ENCODE measurements at places on chromosomes 12 and 14.

DNA sequence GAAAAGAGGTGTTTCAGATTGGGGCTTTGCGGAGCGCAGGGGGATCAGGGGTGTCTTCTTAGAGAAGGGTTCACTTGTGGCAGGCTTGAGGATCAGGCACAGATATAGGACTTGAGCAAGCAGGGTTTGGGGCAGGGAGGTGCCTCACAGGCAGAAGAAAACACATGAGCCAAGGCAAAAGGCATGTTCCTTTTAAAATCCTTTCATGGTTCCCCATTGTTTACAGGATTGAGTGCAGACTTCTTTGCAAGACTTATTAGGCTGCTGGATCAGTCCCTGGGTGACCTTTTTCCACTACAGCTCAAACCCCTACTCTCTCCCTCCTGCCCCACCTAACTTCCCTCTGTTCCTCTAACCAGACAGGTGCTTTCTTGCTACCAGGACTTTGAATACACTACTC, 19.7 kb downstream of the HSPB8 start:
- no peak for DNase-seq

DNA sequence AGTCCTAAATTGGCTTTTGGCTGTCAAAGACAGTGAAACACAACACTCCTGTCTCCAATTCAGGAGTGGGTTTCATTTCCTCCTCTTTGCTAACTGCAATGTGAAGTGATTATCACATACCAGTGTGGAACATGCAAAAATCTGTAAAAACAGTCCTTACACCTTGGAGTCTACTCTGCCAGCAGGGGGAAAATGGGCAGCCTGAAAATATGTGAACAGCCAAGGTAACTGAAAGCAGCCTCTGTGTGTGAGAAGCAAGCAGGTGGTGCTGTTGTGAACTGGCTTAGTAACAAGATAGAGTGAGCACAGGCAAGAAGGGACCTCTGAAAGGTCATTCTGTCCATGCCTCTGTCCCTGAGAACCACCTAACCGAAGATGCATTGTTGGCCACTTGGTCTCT, 6.0 kb downstream of the PRMT8 start:
- no peak for DNase-seq

- DNase-seq = no peak
These were observed 205.6 kb downstream of the BCL11B start for GRCh38 chr14:99066378-99066777.

GRCh38 chr12:93297032-93297431, 80.7 kb upstream of the NUDT4 start:
- no peak for DNase-seq

DNA sequence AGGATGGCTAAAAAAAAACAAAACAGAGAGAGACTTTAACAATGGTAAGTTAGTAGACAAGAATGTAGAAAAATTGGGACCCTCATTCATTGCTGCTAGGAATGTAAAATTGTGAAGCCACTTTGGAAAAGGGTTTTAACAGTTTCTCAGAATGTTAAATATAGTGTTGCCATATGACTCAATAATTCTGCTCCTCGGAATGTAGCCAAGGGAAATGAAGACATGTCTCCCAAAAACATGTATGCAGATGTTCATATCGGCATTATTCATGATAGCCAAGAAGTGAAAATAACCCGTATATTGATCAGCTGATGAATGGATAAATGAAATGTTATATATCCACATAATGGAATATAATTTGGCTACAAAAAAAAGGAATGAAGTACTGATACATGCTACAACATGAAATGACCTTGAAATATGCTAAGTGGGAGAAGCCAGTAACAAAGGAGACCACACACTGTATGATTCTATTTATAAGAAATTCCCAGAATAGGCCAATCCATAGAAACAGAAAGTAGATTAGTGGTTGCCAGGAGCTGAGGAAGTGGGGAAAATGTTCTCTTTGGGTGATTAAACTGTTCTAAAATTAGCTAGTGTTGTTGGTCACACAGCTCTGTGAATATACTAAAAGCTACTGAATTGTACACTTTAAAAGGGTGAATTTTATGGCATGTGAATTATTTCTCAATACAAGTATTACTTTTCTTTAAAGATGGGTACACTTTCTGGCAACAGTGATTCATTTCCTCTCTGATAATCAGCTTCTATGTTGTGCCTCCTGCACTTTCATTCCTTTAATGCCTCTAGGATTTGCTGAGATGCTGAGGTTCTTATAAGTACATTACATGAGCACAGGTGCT, 132.5 kb downstream of the DAAM1 start:
- no peak for DNase-seq

DNA sequence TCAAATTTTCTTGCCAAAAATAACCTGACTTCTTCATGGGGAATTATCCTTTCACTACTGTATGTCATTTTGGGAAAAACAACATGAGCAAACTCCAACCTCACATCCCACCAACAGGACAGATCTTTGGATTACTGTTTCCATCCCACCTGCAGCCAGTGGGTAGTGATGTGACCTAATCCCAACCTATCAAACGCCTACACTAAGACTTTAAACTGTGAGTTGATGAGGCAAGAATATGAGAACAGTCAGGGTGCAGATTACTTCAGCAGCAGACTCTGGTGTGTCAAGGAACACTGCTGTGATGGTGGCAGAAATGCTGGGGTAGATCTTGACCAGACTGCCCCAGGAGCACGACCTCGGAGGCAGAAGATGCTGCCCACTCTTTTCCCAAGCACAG, 293.2 kb downstream of the DUSP6 start:
- DNase-seq = no peak

GRCh38 chr14:57831981-57832380, 33.9 kb downstream of the SLC35F4 start:
- DNase-seq = no peak

DNA sequence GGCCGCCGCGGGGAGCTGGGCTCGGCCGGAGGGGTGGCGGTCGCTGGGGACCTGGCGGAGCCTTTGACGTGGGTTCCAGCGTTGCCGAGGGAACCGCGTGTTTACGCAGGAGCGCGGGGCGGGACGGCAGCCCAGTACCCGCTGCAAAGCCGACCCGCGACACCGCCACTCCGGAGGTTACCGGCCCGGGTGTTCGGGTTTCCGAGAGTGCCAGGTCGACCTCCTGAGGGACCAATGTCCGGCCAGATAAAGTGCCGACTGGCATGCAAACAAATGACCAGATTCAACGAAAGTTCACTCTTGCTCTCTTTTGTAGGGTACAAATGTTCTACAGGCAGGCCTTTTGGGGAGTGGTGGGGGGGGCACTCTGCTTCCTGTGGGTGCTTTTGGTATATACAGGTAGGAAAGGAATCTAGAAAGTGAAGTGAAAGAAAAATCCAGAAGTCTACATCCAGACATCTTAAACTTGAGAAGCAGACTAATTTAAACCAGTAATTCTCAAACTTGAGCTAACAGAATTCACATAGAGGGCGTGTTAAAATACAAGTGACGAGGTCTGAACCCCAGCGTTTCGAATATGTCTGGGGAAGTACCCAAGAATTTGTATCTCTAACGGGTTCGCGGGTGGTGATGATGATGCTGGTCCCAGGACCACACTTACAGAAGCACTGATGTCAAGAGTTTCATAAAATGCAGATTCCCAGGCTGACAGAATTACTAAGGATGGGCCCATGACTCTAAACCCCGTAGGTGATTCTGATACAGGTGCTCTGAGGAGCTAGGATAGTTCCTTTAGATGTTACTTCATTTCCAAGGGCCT, at the start of gene GPR135:
GPR135 (minus strand) TSS at position 65 of the 820 bp plus-strand sequence. CDS start 154 bp downstream, outside the sequence.
- peak; percentile 16 for DNase-seq

GRCh38 chr12:97112136-97112535, 205.1 kb downstream of the NEDD1 start:
- no peak for DNase-seq

GRCh38 chr12:53589423-53589822, 36.8 kb downstream of the ATF7 start:
- DNase-seq = no peak

- no peak for DNase-seq
These were observed 35.6 kb downstream of the SYNE3 start for GRCh38 chr14:95480887-95481226.

- no peak for DNase-seq
These were observed 41.3 kb downstream of the VRK1 start for GRCh38 chr14:96838449-96838848.

- DNase-seq = no peak
These were observed 588.7 kb downstream of the CCER1 start for GRCh38 chr12:90366286-90366685.

DNA sequence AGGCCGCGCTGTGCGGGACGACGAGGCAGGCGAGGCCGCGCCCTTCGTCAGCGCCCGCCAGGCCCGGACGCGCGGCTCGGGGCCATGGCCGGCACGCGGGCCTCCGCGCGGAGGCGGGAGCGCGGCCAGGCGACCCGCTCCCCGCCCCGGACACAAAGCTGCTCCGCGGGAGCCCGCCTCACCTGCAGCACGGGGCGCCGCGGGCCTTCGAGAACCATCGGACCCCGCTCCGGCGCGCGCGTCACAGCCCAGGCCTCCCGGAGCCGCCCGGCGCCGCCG, 342 bp downstream of the DICER1 start:
- no peak for DNase-seq

GRCh38 chr12:13368431-13368830, 171.9 kb downstream of the EMP1 start:
- no peak for DNase-seq

GRCh38 chr12:44000309-44000952, 164.6 kb downstream of the TMEM117 start:
- DNase-seq = peak; percentile 2

GRCh38 chr14:85336817-85337216, 193.1 kb upstream of the FLRT2 start:
- no peak for DNase-seq

DNA sequence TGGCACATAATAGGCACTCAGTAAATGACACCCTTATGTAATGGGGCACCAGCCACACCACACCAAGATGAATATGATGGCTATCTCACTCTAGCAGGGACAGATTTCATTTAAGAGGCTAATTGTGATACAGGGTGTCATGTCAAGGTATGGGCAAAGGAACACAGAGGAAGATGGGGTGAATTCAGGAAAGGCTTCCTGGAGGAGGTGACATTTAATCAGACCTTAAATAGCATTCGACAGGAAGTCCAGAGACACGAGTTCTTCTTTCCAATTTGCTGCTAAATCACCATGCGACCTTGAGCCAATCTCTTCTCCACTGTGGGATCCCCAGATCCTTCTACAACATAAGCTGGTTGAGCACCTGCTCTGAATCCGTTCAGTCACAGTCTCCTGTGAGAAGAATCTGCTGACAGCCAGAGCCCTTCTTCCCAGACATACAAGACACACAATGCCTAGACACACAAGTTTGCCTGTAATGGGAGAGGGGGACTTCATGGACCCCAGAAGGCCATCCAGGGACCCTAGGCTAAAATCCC, 1.5 kb upstream of the DTX1 start:
- no peak for DNase-seq

DNA sequence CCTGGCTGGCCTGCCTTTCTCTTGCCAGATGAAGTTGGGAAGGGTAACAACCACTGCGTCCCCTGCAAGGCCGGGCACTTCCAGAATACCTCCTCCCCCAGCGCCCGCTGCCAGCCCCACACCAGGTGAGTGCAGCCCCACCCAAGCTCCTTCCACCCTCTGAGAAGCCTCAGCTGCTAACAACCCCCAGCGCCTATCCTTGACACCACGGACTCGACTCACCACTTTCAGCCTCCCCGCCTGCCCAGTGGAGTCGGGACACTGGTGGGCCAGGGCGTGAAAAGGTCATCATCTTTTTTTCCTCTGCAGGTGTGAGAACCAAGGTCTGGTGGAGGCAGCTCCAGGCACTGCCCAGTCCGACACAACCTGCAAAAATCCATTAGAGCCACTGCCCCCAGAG, 2.1 kb downstream of the LTBR start:
- DNase-seq = no peak

DNA sequence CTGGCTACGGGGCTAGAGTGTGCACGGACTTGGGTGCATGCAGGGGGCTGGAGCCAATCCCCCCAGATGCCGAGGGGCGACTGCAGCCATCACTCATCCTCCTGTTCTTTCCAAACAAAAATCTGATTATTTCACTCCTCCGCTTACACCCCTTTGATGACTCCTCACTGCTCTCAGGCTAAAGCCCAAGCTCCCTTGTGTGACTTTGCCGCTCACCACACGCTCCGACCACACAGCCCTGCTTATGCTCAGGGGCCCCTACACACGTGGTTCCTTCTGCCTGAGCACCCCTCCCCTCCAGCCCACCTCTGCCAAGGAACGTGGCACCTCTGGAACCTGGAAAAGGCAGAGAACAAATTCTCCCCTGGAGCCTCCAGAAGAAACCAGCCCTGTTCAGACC, 13.7 kb downstream of the CHFR start:
- no peak for DNase-seq

DNA sequence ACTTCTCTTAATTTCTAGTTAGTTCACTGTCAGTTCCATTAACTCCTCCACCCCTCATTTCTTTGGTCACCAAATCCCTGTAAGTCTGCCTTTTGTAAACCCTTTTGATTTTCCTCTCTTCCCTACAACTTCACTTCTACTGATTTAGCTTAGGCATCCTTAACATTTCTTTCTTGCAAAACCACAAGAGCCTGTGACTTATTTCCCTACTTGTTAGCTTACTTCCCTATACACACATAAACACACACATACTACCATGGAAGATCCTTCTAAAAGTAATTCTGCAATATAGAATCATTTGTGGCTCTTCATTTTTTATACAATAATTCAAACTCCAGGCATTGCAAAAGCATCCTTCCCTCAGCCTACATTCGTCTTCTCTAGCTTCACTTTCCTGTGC, 494.3 kb upstream of the USP15 start:
- no peak for DNase-seq

DNA sequence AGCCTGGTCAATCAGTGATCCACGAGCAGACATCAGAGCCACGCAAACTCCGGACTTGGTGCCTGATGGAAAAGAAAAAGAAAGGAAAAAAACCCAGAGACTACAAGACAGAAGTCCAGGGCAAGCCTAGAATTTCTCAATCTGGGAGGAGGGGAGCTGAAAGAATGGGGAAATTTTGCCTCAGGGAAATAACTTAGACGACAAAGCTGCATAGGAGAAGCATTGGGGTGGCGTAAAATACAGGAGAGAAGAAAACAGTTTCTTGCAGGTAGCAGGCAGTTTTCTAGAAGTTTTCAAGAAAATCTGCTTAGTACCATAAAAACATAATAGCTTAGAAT, 2.6 kb upstream of the SLC11A2 start:
- no peak for DNase-seq

GRCh38 chr14:90424075-90424474, 27.2 kb downstream of the CALM1 start:
- no peak for DNase-seq

- no peak for DNase-seq
These were observed 9.3 kb downstream of the GALNT9 start for GRCh38 chr12:132319991-132320570.

DNA sequence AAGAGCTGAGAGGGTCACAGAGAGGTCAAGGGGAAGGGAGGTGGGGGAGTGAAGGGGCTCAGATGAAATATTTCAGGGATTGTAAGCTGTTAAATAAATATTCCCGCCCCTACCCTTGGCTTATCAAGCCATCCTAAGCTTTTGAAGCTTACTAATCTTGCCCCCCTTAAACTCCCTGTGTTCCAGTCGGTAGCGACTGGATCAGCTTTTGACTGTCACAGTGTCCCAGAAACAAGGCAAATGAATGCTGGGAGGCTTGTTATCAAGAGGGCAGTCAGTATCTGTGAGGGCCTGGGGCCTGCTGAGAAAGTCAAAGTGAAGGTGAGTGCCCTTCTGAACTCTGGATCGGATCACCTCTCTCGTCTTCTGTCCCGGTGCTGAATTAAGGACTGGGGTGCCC, 128.1 kb downstream of the DACT1 start:
- no peak for DNase-seq
